Stimulated activated CD8-positive, alpha-beta memory T cell treated with anti-CD3 and anti-CD28 coated beads, Interleukin-7, amount 100 ng/mL, for 1 hour (primary cell): ENCODE measurements at places on chromosomes 7 and 10.
A peak's percentile ranks its signal among the peaks of the same experiment; 100 is the strongest.

DNA sequence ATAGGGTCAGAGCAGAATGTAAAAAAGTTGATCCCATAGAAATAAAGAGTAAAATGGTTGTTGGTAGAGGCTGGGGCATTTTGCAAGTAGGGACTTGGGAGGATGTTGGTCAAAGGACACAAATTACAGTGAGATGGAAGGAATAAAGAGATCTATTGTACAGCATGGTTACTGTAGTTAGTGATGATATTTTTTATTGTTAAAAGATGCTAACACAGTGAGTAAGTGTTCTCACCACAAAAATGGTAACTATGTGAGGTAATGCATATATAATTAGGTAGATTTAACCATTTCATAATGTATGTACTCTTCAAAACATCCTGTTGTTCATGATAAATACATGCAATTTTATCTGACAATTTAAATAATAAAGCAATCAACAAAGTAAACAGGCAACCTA, 280.7 kb upstream of the MAGI2 start:
- no peak for DNase-seq

DNA sequence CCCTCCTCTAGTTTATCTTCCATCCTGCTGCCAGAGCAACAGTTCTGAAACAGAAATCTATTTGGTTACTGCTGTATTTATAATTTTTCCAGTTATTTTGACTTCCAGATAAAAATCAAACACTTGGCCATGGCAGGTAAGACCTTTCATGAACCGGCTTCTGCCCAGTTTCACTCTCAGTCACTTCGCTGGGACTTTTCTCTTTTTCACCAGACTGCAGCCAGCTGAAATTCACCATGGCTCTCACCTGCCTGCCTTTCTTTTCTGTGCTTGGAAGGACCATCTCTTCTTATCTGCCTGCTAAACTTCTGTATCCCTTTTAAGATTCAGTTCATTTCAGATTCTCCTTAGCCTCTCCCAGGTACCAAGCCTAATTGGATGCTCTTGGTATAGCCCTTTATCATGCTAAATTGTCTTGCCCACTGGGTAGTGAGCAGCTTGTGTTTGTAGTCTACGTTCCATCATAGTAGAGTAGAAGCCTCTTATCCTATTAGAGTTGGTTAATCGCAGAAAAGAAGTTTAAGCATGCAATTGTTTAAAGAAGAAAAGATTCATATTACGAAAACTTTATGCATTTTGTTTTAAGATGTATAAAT, 71.7 kb downstream of the TAF3 start:
- no peak for DNase-seq

DNA sequence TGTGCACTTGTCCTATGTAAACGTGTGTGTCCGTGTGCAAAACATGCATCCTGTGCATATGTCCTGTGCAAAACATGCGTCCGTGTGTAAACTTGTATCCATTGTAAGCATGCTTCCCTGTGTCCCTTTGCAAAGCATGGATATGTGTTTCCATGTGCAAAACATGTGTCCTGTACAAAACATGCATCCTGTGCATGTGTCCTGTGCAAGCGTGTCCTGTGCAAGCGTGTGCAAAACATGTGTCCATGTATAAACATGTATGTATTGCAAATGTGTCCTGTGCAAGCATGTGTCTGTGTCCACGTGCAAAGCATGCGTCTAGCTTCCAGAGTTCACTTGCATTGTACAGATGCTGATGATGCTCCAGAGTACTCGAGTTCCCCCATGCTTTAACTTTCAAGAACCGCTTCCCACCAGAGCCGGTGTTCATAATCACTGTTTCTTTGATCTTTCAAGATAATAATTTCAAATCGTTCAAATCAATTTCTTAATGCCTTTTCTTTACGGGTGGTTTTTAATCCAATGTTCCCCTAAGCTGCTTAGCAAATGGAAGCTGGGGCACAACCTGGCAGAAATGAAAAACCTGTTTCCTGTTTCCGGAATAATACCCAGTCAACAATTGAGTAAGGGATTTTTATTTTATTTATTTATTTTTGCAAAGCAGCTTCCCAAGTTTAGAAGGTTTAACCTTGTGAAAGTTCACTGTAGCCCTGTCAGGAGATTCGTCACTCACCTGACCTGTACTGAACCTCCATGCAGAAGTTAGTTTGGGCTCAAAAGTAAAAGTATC, 641 bp upstream of the ASB13 start:
- DNase-seq: no peak

DNA sequence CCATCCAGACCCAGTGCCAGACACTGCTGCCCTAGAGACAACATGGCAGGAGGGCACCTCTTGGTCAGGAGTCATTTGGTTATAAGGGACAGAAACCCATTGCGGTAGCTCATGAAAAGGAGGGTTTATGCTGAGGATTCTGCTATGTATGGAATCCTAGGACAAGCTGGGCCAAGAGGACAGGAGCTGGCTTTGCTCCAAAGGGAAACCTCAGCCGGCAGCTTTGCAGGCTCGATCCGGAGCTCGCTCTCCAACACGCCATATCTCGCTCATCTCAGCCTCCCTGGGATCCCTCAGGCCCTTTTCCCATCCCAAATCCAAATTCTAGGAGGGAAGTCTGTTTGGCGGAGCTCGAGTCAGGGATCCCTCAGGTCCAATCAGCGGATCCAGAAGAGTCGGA, 345.7 kb downstream of the GLRX3 start:
- no peak for DNase-seq

GRCh38 chr7:100127866-100128636, 1.3 kb downstream of the MBLAC1 start:
- no peak for DNase-seq

- no peak for DNase-seq
These were observed 35.5 kb downstream of the CALML3 start for GRCh38 chr10:5560142-5560816.

- DNase-seq: no peak
These were observed 23.7 kb downstream of the TFPI2 start for GRCh38 chr7:93866886-93867285.

- DNase-seq: no peak
These were observed 400.0 kb upstream of the CELF2 start for GRCh38 chr10:10617686-10618085.

- DNase-seq: peak; percentile 58
These were observed 7.3 kb upstream of the KLHDC10 start for GRCh38 chr7:130063036-130063435.

DNA sequence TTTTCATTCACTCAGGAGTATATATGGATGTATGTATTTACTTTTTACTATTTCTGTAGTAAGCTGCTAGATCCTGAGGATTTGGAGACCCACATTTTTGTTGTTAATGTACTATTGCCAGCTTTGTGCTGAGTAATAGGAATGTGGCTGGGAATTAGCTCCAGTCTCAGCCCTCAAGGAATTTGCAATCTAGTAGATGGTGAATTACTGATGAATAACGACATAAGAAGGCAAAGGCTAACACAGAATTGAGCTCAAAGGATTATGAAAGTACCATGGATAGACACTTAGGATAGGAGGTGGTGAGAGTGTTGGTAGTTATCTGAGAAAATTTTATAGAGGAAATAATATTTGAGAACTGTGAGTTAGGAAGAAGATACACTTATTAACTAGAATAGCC, 19.9 kb downstream of the CASD1 start:
- DNase-seq: no peak

- no peak for DNase-seq
These were observed 6.8 kb upstream of the LAT2 start for GRCh38 chr7:74202841-74203556.

DNA sequence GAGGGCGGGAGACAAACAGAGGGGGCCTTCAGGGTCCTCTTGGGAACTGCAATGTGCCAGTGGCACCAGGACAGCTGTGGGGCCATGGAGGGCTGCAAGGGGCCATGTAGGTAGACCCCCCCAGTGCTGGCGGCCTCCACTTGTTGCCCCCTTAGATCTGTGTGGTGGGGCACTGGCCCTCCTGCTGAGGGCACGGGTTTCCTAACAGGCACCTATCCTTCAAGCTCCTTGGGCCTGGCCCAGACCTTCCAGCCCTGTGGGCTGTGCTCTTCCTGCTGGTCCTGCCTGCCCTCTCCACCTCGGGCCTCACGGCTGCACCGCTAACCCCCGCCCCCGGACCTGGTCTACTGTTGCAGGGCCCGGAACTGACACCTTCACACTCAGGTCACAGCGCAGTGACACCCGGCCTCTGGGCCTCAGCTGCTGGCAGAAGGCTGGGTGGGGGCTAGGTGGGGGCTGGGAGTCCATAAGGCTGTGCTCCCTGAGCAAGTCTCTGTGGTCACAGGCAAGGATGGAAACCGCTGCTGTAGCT, 12.6 kb downstream of the RASGEF1A start:
- DNase-seq: no peak

GRCh38 chr7:74181821-74182220, 7.7 kb downstream of the EIF4H start:
- DNase-seq: no peak

- no peak for DNase-seq
These were observed 868.1 kb downstream of the LRMDA start for GRCh38 chr10:76299501-76299900.

- no peak for DNase-seq
These were observed 23.4 kb upstream of the MICU1 start for GRCh38 chr10:72649291-72649690.

DNA sequence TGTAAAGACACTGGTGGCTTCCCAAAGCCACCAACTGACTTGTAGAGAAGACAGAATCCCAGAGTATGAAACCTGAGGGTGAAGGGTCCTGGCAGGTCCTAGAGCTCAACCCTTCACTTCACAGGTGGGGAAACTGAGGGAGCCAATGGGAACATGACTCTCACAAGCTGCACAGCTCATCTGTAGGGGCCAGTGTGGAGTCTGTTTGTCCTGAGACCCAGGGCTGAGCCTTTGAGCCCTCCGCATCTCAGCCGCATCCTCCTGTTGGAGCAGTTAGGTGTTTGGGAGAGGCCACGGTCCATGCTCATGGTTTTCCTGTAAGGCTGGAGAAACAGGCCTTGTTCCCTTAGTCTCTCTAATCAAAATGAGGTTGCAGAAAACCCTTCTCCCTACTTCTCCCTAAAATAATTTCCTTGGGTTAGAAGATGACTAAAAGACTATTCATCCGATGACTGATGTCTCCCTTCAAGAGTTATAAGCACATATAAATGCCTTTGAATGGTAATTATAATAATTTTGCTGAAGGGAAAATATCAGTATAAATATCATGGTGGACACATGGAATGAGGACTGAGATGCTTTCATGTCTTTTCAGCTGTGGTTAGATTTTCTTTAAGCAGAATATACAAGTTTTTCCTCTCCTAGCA, 10.3 kb downstream of the HTRA1 start:
- no peak for DNase-seq

DNA sequence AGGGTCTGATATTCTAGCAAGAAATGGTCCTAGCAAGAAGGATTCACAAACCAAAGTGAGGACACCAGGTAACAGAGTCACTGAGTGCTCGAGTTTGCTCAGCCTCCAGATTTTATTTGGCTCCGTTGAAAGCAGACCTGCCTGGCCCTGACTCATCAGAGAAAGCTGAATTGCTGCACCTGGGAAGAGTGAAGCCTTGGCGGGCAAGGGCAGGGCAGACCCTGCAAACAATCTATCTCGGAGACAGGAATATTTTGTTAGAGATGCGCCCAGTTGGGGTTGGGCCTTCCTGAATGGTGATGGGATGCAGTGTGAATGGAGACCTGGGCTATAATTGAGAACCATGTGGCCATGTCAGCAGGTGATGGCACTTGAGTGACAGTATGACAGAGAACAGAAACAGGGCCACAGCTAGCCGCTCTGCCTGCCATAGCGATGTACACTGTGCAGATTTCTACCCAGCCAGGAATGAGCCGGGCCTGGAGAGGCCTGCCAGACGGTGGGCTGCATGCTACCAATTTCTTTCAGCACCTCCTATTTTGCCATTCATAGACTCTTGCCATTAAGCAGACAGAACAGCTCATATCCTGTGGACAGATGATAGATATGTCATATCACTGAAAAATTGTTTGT, 744.2 kb downstream of the LRMDA start:
- DNase-seq: no peak

GRCh38 chr10:75404815-75405597, 3.4 kb upstream of the ZNF503 start:
- no peak for DNase-seq

DNA sequence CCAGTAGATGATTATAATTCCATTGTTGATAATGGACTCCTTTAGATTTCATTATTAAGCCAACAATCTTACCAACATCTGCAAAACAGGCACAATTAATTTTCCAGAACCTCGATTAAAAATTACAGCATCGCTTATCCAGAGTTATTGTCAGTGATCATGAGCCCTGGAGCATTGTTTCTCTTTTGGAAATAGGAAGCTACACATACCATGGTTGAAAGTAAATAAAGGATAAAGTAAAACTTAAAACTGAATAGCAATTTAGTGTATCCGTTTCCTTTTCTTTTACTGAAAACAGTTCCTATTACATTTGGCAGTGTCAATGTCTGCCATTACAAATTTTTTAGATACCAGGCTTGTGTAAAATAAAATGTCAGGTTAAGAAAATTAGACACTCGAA, 9.9 kb upstream of the HOXA2 start:
- no peak for DNase-seq

DNA sequence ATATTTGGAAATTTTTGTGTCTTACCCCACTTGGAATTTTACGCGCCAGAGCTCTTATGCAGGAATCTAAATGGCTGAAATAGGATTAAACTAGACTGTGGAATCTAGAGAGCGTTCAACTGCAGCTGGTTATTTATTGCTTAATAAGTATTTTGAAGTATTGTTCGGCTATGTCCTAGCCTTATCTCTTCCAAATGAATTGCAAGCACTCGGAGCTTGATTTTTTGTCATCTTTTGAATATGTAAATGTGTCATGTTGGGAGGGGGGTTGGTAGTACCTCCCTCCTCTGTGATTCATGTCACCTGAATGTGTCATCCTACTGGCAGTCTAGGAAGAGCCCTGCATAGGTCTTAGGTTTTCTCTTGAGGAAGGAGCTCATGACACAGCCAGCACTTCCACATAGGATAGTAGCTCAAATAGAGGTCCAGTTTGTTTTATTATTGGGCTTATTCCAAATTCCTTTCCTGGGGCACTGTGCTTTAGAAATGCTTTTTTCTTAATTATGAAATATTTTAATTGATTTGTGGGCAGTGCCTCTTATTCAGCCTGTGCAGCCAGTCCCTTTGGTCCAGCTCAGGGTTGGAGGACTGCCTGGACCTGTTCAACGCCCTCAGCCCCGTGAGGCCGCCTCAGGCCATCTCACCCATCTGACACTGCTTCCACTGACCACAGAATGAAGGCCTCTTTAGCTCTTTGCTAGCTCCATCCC, 22.5 kb upstream of the TRIL start:
- no peak for DNase-seq

DNA sequence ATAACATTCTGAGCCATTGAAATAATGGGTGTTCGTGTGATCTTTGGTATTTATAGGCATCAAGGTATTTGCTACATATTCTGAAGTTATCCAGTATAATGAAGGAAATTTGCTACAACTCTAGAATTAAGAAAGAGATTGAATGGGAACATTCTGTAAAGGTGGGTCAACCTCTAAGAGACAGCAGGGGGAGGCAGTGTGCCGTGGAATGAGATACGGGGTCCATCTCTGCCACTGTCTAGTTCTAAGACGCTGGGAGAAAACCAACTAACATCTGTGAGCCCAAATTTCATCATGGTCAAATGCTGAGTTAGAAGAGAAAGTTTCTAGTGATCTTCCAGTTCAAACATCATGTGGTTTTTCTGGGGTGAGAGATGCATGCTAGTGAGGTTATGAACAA, 368.9 kb downstream of the SORCS1 start:
- no peak for DNase-seq

- DNase-seq: no peak
These were observed 153.0 kb upstream of the PDE1C start for GRCh38 chr7:32223071-32223650.

- peak; percentile 14 for DNase-seq
These were observed 171.4 kb downstream of the ST7 start for GRCh38 chr7:117124591-117125220.
